ENCODE measurements at places on chromosomes 2 and 18.
A peak's percentile ranks its signal among the peaks of the same experiment; 100 is the strongest.

DNA sequence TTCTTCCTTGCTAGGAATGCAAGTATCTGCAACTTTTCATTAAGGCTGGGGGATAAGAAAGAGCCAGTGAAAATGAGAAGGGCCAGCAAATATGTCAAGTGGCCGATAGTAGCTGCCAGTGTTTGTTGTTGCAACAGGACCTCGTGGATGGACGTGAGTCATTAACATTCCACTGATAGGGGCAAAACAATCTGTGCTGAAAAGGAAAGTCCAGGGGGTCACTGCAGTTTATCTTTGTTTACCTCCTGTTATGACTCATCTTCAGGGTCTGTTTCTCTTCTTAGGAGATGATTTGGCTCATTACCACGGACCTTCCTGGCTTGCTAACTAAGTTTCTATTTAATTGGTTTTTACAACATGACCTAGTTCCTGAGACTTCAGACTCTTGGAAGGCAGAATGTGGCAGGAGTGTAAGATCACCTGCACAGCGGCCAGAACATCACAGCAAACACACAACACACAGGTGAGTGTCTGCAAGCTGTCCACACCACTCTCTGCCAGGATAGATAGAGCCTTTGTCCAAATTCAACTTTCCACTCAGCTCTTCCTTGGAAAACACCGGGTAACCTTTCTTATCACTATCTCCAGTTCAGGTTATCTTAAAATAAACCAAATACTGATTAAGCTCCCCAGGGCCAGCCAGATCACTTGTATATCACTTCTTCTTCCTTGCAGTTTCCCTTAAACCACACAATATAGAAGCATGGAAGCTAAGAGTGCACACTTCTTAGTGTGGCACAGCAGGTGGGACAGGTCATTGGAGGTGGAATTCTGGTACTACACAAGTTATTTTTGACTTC is 157.5 kb upstream of the LMAN1 start:
- no peak for DNase-seq

GRCh38 chr2:203887677-203888076 is 20.1 kb downstream of the CTLA4 start:
- no peak for DNase-seq

DNA sequence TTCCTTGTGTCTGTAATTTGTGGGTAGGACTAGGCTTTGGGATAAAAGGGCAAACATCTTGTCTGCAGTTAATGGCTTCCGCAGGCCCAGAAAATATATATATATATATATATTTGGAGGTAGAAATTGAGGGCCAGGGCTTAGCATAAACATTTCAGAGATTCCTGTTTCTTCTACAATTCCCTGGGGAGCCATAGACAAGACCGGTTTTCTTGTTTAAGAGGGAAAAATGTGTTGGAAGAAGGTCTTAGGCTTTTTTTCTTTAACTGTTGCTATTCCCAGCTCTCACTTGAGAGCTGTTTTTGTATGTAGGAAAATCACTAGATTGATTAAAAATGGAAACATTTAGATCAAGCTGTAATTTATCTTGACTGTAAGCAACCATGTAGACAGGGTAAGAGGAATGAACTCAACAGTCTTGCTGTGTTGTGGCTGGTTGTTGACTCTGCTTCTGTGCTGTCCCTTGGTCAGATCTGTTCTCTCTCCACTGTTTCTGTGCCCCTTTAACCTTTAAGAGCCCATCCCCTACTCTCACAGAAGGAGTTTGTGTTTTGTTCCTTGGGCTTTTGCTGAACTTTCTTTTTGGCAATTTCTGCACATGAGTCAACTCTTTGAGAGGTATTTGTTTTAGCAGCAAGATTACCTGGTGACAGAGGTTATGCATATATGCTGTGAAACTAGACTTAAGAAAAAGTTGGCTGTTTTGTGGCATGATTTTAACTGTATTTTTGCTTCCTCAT is 58.3 kb downstream of the EFEMP1 start:
- DNase-seq, result no peak

- DNase-seq, result no peak
These were observed 1480.9 kb upstream of the SLC39A10 start for GRCh38 chr2:194176134-194176533.

GRCh38 chr2:209661286-209661894 is 110.2 kb upstream of the UNC80 start:
- DNase-seq, result peak; percentile 31

DNA sequence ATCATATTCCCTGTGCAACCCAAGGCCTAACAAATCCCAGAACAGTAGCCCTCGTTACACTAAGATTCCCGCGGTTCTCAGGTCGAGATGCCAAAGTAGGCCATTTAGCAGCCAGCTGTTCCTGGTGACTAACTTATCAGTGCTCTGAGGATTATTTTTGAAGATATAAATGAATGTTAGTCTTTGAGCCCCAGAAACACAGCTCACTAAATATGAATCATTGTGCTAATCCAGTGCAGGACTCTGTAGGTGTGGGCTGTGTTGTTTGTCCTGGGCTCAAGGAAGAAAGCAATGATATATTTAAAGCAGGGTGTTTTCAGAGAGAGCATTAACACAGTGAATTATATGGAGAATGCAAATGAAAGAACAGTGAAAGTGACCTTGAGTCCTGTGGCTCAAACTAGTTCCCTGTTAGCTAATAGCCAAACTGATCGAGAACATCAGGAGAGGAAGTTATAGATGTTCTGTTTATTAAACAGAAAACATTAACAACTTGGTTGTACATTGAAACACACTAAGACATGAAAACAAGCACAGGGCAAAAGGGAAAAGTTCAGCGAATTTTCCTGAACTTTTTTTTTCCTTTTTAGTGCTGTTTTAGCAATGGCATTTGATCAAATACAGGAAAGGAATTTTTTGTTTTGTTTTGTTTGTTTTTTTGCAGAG is 228.3 kb downstream of the RNF152 start:
- no peak for DNase-seq

DNA sequence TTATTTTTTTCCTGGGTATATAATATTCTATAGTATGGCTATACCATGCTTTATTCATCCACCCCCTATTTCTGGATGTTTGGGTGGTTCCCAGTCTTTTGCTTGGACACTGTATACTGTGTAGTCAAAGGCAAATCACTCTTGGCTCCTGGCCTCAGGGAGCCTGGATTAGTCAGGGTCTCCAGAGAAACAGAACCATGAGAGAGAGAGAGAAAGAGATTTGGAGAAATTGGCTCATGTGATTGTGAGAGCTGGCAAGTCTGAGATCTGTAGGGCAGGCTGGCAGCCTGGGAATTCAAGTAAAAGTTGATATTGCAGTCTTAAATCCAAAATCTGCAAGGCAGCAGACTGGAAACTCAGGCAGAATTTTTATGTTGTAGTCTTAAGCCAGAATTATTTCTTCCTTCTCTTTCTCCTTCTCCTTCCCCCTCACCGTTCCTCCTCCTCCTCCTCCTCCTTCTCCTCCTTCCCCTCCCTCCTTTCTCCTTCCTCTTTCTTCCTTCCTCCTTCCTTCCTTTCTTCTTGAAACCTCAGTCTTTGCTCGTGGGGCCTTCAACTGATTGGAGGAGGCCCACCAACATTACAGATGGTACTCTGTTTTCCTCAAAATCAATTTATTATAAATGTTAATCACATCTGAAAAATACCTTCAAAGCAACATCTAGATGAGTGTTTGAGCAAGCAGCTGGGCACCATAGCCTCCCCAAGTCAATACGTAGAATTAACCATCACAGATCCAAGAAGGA is 33.0 kb downstream of the CTIF start:
- no peak for DNase-seq

- no peak for DNase-seq
These were observed 27.5 kb upstream of the FOSL2 start for GRCh38 chr2:28365158-28365557.

- no peak for DNase-seq
These were observed 63.1 kb upstream of the MGAT5 start for GRCh38 chr2:134190807-134191203.

DNA sequence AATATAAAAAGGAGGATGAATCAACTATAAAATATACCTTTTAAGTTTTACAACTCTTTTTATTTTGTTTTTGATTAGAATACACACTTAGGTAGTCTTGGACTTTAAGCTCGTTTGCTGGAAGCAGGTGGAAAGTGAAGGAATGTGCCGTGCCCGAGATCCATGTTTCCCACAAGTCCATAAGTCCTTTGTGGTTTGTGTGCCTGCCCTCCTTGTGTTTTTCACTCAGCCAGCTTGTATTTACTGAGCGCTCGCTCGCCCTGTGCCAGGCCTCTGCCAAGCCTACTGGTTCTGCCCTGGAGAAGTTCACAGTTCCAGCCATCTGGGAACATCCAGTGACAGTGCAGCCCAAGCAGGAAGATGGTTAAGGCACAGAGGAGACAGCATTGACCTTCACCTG is 142.6 kb downstream of the MGAT5 start:
- no peak for DNase-seq

GRCh38 chr2:138324068-138324771 is 177.3 kb upstream of the SPOPL start:
- DNase-seq, result no peak

DNA sequence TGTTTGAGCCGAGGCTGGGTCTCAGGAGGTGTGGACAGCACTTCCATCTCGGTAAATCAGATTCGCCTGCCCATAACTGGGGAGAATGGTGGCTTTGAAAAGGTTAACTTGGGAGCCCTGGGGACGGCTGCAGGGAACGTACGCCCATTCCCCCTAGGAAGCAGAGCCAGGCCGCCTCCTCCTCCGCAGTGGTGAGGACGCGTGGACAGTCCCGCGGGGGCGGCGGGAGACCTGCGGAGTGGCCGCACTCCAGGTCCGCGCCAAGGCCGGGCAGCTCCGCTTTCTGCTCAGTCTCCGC is 845 bp upstream of the MYCN start:
- no peak for DNase-seq

DNA sequence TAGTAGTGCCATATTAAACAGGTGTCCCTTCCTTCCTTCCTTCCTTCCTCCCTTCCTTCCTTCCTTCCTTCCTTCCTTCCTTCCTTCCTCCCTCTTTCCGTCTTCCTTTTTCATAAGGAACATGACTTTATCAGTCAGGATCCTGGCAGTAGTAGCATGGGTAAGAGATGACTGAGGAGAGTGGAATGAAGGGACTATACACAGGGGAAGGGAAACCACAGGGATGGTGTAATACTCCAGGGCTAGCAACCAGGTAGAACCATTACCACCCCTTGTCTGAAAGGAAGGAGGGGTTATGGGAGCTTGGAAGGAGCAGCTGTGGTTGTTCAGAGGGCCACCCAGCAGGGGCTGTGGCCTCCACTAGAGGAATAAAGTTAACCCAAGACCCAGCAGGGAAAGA is 23.2 kb upstream of the KDM3A start:
- no peak for DNase-seq

DNA sequence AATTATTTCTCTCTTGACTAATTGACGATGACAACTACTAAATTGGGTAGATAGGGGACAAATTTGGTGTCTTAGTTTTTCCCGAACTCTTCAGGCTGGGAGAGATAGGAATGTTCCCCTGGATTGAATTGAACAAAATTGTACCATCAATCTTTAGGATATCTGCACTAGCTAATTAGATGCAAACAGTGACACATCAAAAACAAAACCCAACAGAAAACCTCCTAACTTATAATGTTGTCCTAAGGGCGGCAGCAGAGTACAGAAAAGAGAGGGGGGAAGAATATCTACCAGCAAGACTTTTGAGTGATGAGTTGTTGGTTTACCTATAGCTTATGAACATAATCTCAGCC is 342.9 kb downstream of the INSIG2 start:
- no peak for DNase-seq

- DNase-seq, result no peak
These were observed 25.0 kb downstream of the TTC32 start for GRCh38 chr2:19876751-19877150.

DNA sequence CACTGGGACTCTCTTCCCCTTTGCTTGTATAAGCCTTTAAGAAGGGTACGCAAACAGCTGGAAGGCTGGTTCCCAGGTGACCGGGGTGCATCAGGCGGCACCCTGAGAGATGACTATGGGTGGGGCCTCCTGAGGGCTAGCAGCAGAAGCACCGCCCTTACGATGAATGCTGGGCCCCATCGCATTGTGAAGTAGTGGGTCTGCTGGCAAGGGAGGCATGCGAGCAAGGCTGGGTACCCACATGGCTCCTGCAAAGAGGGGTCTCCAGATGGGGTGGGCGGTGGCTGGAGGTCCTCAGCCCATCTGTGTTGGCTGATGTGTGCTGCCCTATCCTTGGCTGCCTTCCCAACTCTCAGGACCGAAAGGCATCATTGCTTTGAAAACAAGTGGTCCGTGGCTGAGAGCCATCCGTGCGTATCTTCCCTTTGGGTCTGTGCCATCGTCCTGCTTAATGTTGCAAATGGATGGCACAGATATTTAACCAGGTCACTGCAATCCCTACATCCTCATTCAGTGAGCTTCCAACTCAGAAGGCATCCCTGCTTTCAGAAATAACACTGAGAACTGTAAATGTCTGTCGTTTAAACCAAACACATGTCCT is 83.5 kb upstream of the GPC1 start:
- DNase-seq, result no peak

DNA sequence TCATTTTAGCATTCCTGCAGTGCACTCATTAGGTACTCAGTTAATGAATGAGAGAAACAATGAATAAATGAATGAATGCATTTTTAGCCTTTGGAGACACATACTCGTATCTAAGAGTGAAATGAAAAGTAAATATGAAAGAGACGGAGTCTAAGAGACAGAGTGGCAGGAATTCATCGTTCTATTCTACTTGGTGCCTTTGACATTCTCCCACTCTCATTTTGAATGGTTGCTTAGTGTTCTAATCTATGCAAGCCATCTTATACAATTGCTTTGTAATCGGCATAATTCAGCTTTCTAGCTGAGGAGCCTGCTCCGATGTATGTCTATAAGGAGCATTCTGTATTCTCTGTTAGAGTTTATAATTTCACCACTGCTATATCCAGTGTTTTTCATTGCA is 554.9 kb downstream of the PLCL1 start:
- no peak for DNase-seq

- no peak for DNase-seq
These were observed 553.7 kb upstream of the SYT4 start for GRCh38 chr18:43830947-43831346.

DNA sequence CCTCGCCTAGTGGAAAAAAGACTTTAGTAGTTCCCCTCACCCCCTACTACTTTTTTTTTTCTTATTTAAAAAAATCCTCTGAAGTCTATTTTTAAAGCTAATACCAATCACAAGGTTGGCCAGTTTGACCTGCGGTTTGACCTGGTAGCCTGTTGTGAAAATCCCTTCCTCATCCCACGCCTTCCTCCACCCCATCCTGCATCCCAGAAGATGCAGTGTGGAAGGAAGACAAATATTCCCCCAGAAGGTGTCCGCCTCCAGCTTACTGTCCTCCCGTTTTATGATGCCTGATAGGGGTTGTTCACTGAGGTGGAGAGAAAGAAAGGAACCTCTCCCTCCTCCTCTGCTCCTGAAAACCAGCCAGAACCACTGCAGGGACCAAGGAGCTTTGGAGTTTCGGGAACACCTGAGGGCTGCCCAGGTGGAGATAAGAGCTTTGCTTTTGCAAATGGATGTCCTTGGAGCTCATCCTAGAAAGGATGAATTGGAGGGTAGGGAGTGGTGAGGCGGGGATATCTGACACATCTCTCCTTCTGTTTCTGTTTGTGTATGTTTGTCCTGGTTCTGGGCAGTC is 909 bp downstream of the ATP6V1C2 start:
- DNase-seq, result no peak

DNA sequence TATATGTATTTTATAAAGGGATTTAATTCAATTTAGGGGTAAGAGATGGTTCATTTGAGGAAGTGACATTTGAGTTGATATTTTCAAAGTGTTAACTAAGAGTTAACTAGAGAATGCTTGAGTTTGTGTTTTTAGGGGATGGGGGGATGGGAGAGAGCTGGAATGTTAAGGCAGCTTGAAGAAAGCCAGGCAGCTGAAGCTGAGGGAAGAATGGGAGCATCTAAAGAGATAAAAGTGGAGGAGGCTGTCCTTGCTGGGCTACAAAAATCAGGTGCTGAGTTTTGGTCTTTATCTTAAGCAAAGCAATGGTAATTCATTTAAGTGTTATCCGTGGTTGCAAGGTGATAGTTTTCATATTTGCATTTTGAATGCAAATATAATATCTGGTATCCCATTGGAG is 9.2 kb downstream of the CHST9 start:
- no peak for DNase-seq

Data from SHP77 (cell line).